ENCODE measurements at places on chromosomes 2 and 18. TPM values are rescaled to one million over a fixed set of nuclear protein-coding genes. Genes with fewer than 3 reads are reported as not detected.
A peak's percentile ranks its signal among the peaks of the same experiment; 100 is the strongest.

- no peak overlapping the region for H3K27ac ChIP-seq
- H3K27me3 ChIP-seq = peaks cover 7% of the 10 kb centered on the region
- no peak for DNase-seq
- H3K36me3 ChIP-seq = no peaks in the 10 kb centered on the region
Observed at GRCh38 chr2:227703961-227704360, 13.9 kb downstream of the SLC19A3 start.

GRCh38 chr2:239263669-239264491 is 136.9 kb downstream of the HDAC4 start:
- no peaks in the 10 kb centered on the region for H3K36me3 ChIP-seq
- H3K27me3 ChIP-seq = no peaks in the 10 kb centered on the region
- H3K4me1 ChIP-seq = peaks cover 51% of the 10 kb centered on the region
- H3K27ac ChIP-seq = no peak overlapping the region
- DNase-seq = peak; percentile 33

DNA sequence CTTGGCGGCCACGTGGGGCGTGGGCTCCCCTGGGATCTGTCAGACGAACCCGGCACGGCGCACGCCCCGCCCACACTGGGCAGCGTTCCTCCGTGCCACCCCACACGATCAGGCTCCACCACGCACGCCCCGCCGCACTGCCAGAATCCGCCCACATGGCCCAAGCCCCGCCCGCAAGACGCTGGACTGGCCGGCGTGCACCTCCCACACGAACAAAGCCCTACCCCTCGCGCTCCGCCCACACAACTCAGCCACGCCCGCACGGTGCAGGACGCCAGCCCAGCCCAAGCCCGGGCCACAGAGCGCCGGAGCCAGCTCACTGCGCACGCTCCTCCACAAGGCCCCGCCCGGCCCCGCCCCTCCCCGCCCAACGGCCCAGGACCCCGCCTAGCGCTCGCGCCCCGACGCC is 555 bp downstream of the TMEM18 start:
- DNase-seq = peak; percentile 99
- H3K36me3 ChIP-seq = peaks cover 36% of the 10 kb centered on the region
- H3K27me3 ChIP-seq = no peaks in the 10 kb centered on the region
- H3K4me3 ChIP-seq = peak overlapping the region; percentile 82
- peaks cover 42% of the 10 kb centered on the region for H3K4me1 ChIP-seq

Gene IL36B
- not detected for total RNA-seq

Gene SOS1
- total RNA-seq = 16.2 TPM

Gene ANKRD30BL
- not detected for total RNA-seq

Gene DOK1
- 13.6 TPM for total RNA-seq

GRCh38 chr2:67268797-67269196 is 128.3 kb upstream of the ETAA1 start:
- H3K27ac ChIP-seq = peak overlapping the region; percentile 16
- H3K4me3 ChIP-seq = no peak overlapping the region
- DNase-seq = peak; percentile 51
- peaks cover 17% of the 10 kb centered on the region for H3K4me1 ChIP-seq
- no peaks in the 10 kb centered on the region for H3K36me3 ChIP-seq
- H3K27me3 ChIP-seq = no peaks in the 10 kb centered on the region

DNA sequence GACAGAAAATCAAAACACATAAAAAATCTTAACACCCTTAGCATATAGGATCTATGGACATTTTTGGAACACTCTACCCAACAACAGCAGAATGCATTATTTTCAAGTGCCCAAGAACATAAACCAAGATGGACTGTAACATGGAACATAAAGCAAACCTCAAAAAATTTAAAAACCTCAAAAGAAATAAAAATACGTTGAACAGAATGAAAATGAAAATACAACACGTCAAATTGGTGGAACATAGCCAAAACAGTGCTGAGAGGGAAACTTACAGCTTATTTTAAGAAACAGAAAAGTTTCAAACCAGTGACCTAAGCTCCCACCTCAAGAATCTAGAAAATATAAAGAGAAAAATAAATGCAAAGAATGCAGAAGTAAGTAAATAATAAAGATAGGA is 58.3 kb upstream of the BCL2L11 start:
- no peak for DNase-seq
- no peak overlapping the region for H3K27ac ChIP-seq

DNA sequence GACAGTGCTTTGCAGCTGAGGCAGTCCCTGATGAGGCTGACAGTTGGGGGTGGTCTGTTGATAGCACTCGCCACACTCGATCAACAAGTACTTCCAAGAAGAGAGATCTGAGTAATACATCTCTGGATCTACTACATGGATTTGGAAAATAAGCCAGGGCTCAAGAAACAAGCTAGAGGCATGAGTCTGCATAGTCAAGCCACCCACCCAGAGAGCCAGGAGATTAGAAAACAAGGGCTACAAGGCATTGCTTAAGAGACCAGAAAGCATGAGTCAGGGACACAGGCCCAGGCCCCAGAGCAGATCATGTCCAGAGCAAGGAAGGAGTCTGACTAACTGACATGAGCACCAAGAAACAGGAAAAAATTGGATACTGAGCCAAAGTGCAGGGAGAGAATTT is 196.9 kb upstream of the CWC22 start:
- H3K36me3 ChIP-seq = no peaks in the 10 kb centered on the region
- no peaks in the 10 kb centered on the region for H3K27me3 ChIP-seq
- H3K27ac ChIP-seq = no peak overlapping the region
- H3K4me1 ChIP-seq = peaks cover 1% of the 10 kb centered on the region
- no peak for DNase-seq

DNA sequence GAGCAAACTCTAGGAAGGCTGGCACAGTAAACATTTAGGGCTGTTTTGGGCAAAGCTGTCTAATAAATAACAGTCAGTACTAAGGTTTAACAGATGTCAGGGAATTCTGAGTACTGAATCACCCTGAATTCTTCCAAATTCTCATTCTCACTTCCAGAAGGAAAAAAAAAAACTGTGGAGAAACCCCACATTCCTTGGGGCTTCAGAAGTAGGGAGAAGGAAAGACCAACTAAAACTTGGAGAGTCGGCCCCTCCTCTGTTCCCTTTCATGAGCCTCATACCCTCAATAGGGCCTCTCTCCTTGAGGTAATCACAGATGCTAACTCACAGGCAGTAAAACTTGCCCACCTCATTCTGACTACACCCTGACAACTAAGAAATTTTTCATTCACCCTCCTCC is 62.1 kb downstream of the CCDC148 start:
- DNase-seq = peak; percentile 39
- H3K4me3 ChIP-seq = no peak overlapping the region
- H3K27me3 ChIP-seq = no peaks in the 10 kb centered on the region
- no peaks in the 10 kb centered on the region for H3K36me3 ChIP-seq
- peak overlapping the region; percentile 41 for H3K27ac ChIP-seq

- H3K4me3 ChIP-seq = no peak overlapping the region
- no peaks in the 10 kb centered on the region for H3K36me3 ChIP-seq
- no peak overlapping the region for H3K27ac ChIP-seq
- no peaks in the 10 kb centered on the region for H3K4me1 ChIP-seq
- H3K27me3 ChIP-seq = no peaks in the 10 kb centered on the region
Observed at GRCh38 chr18:74724186-74724585, 126.5 kb downstream of the ZNF407 start.

Data from SJSA1 (cell line).